Stimulated activated naive CD4-positive, alpha-beta T cell (primary cell): ENCODE measurements at places on chromosomes 16 and 17.
A peak's percentile ranks its signal among the peaks of the same experiment; 100 is the strongest.

DNA sequence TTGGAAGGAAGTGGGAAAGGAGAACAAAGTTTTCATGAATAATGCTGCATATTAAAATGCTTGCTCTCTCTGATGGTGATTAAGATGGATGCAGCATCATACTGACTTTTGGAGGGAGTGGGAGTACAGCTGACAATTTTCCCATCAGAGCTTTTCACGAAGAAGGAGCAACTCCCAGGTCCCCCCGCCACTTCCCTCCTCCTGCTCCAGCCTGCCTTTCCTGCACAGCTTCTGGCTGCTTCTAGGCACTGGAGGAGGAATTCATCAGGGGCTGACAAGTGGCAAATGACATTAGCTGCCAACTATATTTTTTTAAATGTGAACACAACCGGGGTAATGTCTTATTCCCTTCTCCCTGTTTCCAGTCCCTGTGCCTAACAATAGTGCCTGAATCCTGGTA lies 477.9 kb downstream of the SHISA9 start:
- no peak for DNase-seq

DNA sequence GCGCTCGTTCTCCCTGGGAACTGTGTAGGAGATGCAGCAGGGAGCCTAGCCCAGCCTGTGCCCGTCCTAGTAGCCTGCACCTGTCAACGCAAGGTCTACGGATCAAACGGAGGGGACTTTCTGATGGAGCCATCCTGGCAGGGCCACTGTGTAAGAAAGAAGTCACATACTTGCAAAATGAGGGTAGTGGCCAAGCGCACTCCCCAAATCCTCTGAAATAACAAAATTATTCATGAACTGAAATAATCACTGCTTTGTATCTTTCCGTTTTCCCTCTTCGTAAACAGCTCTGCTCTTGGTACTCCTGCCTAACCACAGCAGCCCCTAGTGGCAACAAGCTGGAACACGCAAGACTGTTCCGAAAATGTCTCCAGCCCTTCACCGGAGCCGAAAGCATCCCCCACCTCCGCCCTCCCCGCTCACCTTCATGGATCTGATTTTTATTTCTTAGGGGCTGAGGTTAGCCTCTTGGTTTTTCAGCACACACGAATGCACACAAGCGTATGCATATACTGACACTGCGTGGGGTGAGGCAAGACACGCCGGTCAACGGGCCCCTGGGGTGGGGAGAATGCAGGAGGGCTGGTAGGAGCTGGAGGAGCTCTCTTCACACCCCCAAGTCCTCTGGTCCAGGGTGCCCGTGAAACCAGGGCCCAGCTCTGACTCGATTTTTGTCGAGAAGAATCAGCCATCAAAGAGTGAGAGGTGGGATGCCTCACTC lies 100.8 kb downstream of the ABCC12 start:
- no peak for DNase-seq

DNA sequence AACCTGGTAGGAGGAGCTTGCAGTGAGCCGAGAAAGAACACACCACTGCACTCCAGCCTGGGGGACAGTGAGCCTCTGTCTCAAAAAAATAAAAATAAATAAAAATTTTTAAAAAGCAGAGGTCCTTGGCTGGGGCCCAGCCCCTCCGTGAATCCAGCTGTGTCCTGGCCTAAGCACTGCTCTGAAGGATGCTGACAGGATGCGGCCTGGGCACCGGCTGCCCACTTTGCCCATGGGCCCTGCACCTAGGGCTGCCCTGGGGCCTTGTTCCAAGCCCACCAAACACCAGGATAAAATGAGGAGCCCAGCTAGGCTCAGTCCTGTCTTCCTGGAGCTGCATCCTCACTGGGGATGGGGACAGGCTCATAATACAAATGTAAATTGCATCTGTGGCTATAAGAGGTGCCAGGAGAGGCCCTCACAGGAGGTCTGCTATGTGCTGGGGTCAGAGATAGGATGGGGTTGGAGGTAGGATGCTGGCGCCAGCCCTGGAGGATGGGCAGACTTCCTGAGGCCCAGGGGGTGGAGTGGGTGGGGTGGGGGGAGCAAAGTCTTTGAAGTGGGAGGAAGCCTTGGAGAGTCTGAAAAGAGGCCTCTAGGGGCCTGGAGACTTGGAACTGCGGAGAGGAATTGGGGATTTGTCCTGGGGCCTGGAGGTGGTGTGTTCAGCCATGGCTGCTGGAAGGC lies 6.2 kb downstream of the C16orf89 start:
- no peak for DNase-seq

DNA sequence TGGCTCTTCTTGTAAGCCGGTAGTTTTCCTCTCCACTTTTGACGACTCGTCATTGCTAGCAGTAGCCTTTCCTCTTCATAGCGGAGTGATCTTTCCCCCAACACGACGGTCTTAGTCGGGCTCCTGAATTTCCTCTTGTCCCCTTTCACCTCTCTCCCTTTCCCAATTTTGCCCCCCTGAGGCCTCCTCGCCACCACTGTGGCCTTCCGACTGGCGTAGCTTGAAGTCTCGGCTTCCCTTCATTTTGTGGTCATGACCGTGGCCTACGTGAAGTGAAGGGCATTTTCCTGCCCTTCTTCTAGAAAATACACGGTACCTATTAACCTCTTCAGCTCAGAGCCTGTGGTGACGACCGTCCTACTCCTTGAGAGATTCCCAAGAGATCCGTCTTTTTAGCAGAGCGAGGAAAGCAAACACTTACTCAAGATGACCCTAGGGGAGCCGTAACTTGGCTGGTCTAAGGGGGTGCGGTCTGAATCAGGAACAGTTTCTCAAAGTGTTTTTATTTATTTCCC lies 787 bp downstream of the PRKAR1A start:
- DNase-seq = no peak

DNA sequence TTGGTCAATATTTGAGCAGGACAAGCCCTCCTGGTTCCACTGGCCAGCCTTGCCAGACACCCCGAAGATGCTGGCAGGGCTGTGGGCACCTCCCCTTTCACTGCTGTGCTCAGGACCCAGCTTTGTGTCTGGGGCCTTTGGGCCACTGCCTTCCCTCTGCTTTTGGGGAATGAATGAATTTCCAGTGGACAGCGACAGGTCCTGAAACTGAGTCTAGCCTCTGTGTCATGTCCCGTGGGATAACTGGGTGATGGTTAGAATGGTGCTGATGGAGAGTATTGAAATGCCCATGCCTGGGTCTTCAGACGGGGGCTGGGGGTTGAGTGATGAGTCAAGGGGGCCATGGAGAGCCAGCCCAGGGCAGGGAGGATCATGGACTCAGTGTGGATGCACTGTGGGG lies 135.8 kb downstream of the FOXL1 start:
- DNase-seq = no peak

GRCh38 chr17:7667656-7668406 lies 17.1 kb downstream of the ATP1B2 start:
- no peak for DNase-seq

DNA sequence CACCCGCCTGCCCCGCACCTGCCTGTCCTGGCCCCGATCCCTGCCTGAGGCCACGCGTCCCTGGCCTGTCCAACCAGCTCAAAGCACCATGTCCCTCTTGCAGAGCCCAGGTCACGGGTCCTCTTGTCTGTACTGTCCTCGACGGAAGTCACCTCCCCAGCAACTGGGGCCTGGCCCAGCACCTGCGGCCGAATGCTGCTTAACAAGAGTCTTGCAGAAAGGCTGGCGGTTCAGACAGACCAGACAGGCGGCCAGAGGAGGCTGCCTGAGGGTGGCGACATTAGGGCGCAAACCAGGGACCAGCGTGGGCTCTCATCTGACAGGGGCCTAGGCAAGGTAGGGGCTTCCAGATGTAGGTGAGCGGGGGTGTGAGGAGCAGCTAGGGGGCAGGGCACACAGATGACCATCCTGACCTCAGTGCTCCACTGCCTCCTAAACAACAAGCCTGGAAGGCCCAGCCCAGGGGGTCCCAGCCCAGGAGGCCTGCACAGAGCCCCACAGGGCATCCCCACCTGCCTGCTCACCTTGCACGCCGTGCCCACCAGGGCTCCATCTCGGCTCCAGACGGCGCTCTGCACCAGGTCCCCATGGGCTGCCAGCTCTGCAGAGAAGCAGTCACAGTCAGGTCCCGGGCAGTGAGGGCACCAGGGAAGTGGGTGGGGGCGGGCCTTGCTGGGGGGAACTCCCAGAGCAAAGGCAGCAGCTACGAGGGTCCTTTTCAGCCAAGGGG lies 11.3 kb downstream of the CORO7 start:
- no peak for DNase-seq

DNA sequence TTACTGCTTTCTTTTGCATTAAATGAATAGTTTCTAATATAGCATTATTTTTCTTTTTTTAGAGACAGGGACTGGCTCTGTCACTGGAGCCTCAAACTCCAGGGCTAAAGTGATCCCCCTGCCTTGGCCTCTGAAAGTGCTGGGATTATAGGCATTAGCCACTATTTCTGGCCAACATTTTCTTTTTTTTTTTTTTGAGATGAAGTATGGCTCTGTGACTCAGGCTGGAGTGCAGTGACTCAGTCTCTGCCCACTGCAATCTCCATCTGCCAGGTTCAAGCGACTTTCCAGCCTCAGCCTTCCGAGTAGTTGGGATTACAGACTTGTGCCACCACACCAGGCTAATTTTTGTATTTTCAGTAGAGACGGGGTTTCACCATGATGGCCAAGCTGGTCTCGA lies 2.0 kb upstream of the DUXB start:
- DNase-seq = no peak

DNA sequence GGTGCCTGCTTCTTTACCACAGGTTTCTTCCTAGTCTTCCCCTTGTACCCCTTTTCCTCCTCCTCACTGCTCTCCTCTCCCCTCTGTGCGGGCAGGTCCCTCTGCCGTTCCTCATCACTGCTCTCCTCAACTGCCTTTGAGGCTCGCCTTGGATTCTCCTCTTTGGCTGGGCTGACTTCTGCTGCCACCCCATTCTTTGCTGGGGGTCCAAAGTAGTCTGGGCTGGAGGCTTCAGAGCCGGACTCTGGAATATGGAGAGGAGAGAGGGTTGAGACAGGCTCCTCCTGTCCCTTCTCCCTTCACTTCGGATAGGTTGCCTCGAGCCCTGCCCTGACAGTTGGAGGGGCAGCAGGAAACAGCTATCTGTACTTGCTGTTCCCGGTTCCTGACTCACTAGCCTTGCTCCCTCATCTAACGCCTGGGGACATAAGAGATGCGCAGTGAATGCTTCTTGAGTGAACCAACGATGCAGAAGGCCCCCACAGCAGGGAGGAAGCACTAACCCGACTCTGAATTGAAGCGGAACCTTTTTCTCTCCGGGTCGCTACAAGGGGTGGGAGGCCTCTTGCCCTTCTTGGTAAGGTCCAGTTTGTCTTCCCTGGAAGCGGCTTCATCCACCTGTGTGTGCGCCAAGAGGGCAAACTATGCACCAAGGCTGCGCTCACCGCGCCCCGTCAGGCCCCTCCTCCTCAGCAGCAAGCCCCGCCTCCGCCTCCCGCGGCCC lies 655 bp downstream of the HIRIP3 start:
- DNase-seq = no peak

GRCh38 chr17:80465327-80465974 lies 11.0 kb downstream of the NPTX1 start:
- DNase-seq = no peak

- peak; percentile 19 for DNase-seq
These were observed 22.5 kb upstream of the ENPP7 start for GRCh38 chr17:79707931-79708891.

- no peak for DNase-seq
These were observed 2.0 kb downstream of the SLC13A5 start for GRCh38 chr17:6711081-6711674.

GRCh38 chr16:381789-382717 lies at the start of gene PGAP6:
TSS of gene PGAP6 (minus strand) at chr16:381978. CDS start at chr16:381821, 157 bp downstream.
- peak; percentile 42 for DNase-seq

GRCh38 chr16:67397036-67397801 lies 3.9 kb upstream of the TPPP3 start:
- no peak for DNase-seq

DNA sequence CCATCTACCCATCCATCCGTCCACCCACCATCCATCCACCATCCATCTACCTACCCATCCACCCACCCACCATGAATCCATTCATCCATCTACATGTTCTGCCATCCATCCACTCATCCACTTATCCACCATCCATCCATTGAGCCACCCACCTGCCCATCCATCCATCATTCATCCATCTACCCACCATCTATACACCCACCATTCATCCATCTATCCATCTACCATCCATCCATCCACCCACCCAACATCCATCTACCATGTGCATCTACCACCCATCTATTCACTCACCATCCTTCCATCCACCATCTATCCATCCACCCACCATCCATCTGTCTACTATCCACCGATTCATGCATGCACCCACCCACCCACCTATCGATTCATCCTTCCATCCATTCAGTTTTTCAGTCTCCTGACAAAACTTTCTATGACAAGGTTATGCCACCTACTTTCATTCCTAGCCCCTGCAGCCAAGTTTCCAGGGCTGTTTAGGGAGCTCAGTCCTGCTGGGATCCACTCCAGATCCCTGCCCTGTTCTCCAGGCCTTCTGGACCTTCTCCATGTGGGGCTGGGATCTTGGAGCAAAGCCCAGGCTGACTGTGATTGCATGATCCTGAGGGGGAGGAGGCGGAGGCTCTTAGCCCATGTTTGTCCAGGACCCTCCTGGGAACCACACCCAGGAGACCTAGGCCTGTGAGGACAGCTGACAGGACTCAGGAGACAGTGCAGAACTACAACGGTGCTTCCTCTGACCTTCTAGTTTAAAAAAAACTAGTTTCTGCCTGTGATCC lies 27.4 kb downstream of the BCO1 start:
- DNase-seq = no peak

- DNase-seq = no peak
These were observed 484.5 kb downstream of the KCNJ2 start for GRCh38 chr17:70653850-70654249.

GRCh38 chr16:67902831-67903230 lies 9.8 kb downstream of the PSKH1 start:
- DNase-seq = no peak

- DNase-seq = no peak
These were observed 71.5 kb downstream of the RAP1GAP2 start for GRCh38 chr17:2867441-2868424.

DNA sequence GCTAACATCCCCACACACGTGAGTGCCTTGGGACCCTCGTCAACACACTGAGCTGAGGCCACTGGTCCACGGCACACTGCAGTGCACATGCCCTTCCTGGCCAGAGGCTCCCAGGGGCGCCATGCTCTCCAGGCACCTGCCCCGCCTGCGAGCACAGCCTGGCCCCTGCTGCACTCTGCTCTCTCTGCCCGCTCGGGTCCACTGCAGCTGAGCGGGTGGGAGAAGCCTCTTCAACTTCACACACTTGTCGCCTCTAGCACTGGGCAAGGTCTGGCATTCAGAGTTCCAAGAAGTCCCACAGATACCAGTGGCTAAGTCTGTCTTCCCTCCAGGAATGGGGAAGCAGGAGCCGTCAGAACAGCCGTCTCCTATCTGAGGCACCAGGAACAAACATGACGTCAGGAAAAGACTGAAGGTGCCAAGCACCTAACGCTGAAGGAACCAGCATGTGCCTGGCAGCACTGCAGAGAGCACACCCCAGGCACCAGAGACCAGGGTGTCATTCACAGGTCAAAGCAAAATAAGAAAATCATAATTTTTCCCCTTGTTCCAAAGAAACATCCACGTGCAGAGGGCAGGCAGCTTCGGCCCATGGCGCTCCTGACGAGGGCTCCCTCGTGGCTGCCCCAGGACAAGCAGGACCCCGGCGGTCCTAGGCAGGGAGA lies 82.9 kb downstream of the ZNF778 start:
- DNase-seq = no peak
